Right renal cortex interstitium (tissue), 3 donors: ENCODE measurements at places on chromosomes 6 and 20. TPM values are rescaled to one million over a fixed set of nuclear protein-coding genes. Genes with fewer than 3 reads are reported as not detected.

Gene TFAP2B
- polyA plus RNA-seq: 13.2 TPM

Gene TGM3
- 0.99 TPM for polyA plus RNA-seq

Gene POLR1C
- 42.8 TPM for polyA plus RNA-seq

Gene FOXS1
- polyA plus RNA-seq: 5.3 TPM

- no peak for DNase-seq
These were observed 97.9 kb downstream of the ANKRD60 start for GRCh38 chr20:58130581-58130980.
